ENCODE measurements at places on chromosomes 5 and 9. TPM values are rescaled to one million over a fixed set of nuclear protein-coding genes. Genes with fewer than 3 reads are reported as not detected.

Gene PCDHA5
- total RNA-seq, result not detected

Gene DNAJA1
- 77.1 TPM for total RNA-seq

Gene SLC6A7
- not detected for total RNA-seq

Gene SHISAL2B
- not detected for total RNA-seq

Gene PDE8B
- not detected for total RNA-seq

Gene ANKRD31
- total RNA-seq, result 0.09 TPM

Gene FAM151B
- total RNA-seq, result 0.35 TPM

Gene RNF130
- total RNA-seq, result 19.6 TPM

Gene NIPAL4
- 14.9 TPM for total RNA-seq

Gene QRFP
- total RNA-seq, result not detected

Gene GFI1B
- not detected for total RNA-seq

Gene CEP78
- total RNA-seq, result 19.3 TPM

Gene PDLIM7
- 108 TPM for total RNA-seq

Gene ZNF169
- 1.1 TPM for total RNA-seq

Gene IFNA2
- total RNA-seq, result not detected

Gene SLC34A1
- total RNA-seq, result not detected

Gene BRINP1
- not detected for total RNA-seq

Gene C9orf50
- not detected for total RNA-seq

Gene LIFR
- 1.1 TPM for total RNA-seq

Gene CCDC183
- 0.42 TPM for total RNA-seq

Gene SPAG8
- total RNA-seq, result not detected

Gene FOXD4L3
- total RNA-seq, result not detected

Gene NR2F1
- total RNA-seq, result 1.2 TPM

Gene SSBP2
- 13.8 TPM for total RNA-seq

Gene LRRC19
- not detected for total RNA-seq

Gene GGTA1
- total RNA-seq, result 0.14 TPM

Gene TYRP1
- total RNA-seq, result not detected
